Astrocyte (in vitro differentiated cells and primary cell): ENCODE measurements at places on chromosomes 5 and 9. TPM values are rescaled to one million over a fixed set of nuclear protein-coding genes. Genes with fewer than 3 reads are reported as not detected.

- no peak for DNase-seq
Measured at GRCh38 chr9:34566972-34567371, 22.6 kb downstream of the CNTFR start.

Gene ENTREP1
- 2.0 and 3.4 TPM in 2 replicates for total RNA-seq

- DNase-seq, result no peak
Measured at GRCh38 chr9:132384376-132384775, 22.3 kb downstream of the TTF1 start.

Gene SLC34A1
- total RNA-seq, result not detected in 2 replicates

Gene HTR4
- total RNA-seq, result not detected in 2 replicates

Gene RLN1
- total RNA-seq, result 0.53 TPM in 1 of 2 replicates, not detected in the other
